HT1080 (cell line): ENCODE measurements at places on chromosomes 5 and 9. TPM values are rescaled to one million over a fixed set of nuclear protein-coding genes. Genes with fewer than 3 reads are reported as not detected.

DNA sequence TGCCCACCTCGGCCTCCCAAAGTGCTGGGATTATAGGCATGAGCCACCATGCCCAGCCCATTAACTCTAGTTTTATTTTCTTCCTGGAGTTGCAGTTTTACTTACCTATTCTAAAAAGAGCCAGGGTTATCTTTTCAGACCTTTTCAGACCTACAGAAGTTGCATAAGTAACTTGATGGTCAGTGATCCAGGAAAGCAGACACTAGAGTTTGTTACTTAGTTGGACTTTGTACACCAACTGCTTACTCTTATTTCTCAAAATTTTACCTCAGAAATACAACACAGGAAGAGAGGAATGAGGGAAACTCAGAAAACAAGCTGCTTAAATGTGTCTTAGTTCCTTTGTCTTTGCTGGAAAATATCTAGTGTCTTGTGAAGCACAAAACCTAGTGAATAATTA lies 25.4 kb downstream of the RAD23B start:
- no peak for DNase-seq

GRCh38 chr5:157761690-157762621 lies 18.4 kb downstream of the LSM11 start:
- peak; percentile 70 for DNase-seq

- DNase-seq = no peak
Measured at GRCh38 chr9:125412166-125412565, 150.5 kb downstream of the GAPVD1 start.

DNA sequence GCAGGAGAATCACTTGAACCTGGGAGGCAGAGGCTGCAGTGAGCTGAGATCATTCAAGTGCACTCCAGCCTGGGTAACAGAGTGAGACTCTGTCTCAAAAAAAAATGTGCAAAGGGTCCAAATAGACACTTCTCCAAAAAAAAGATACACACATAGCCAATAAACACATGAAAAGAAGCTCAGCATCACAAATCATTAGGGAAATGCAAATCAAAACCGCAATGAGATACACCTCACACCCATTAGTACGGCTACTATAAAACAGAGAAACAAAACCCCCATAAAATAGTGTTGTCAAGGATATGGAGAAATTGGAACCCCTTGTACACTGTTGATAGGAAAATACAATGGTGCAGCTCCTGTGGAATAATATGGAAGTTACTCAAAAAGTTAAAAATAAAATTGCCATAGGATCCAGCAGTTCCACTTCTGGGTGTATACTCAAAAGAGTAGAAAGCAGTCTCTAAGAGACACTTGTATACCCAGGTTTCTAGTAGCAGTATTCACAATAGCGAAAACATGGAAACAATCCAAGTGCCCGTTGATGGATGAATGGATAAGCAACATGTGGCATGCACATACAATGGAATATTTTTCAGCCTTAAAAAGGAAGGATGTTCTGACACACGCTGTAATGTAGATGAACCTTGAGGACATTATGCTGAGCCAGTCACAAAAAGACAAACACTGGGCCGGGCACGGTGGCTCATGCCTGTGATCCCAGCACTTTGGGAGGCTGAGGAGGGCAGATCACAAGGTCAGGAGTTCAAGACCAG lies 57.2 kb upstream of the PPARGC1B start:
- no peak for DNase-seq

- DNase-seq = no peak
Measured at GRCh38 chr5:15577831-15578230, 77.9 kb downstream of the FBXL7 start.

DNA sequence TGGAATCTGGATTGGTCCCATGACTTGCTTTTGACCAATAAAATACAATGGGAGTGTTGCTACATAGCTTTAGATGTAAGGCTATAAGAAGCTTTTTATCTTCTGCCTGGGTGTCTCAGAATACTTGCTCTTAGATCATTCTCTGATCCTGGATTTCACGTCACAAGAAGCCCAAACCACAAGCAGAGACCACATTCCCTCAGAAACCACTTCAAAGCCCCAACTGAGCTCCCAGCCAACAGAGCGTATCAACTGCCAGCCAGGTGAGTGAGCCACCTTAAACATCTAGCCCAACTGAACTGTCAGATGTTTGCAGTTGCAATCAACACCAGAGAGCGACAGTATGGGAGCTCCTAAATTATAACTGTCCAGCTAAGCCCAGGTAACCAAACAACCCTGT lies 687.1 kb downstream of the TLE1 start:
- DNase-seq = peak; percentile 76

GRCh38 chr5:115815693-115816225 lies 700 bp downstream of the CDO1 start:
- DNase-seq = no peak

GRCh38 chr5:171032435-171032973 lies 170.7 kb downstream of the RANBP17 start:
- DNase-seq = no peak

DNA sequence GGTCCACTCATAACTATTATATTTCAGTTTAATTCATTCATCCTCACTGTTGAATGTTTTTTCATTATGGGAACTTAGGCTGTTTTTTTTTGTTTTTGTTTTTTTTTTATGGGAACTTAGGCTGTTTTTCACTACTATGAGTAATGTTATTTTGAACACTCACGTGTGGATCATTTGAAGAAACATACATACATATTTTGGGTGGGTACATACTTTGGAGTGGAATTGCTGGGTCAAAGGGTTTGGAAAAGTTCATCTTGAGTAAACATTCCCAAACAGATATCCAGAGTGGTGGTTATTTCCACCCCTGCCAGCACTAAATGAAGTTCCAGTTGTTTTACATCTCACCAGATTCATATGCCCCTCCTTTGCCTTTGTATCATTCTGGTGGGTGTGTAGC lies 584.4 kb downstream of the PSAT1 start:
- no peak for DNase-seq

- no peak for DNase-seq
Measured at GRCh38 chr5:34817558-34818351, 21.2 kb upstream of the TTC23L start.

- peak; percentile 30 for DNase-seq
Measured at GRCh38 chr5:167920589-167920988, 370.9 kb upstream of the WWC1 start.

GRCh38 chr5:39192450-39193160 lies 26.8 kb downstream of the FYB1 start:
- DNase-seq = no peak

DNA sequence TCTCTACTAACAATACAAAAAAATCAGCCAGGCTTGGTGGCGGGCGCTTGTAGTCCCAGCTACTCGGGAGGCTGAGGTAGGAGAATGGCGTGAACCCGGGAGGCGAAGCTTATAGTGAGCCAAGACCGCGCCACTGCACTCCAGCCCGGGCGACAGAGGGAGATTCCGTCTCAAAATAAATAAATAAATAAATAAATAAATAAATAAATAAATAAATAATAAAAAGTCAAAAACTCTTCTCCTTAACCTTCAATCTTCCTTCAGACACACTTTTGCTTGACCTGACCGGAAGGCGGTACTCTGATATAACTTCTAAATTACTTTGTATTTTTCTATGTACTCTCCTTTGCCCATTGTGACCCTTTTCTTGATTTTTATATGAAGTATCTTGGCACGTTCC lies 302.1 kb downstream of the SLF1 start:
- no peak for DNase-seq

GRCh38 chr9:131402738-131403492 lies 9.0 kb downstream of the PRRC2B start:
- peak; percentile 83 for DNase-seq

DNA sequence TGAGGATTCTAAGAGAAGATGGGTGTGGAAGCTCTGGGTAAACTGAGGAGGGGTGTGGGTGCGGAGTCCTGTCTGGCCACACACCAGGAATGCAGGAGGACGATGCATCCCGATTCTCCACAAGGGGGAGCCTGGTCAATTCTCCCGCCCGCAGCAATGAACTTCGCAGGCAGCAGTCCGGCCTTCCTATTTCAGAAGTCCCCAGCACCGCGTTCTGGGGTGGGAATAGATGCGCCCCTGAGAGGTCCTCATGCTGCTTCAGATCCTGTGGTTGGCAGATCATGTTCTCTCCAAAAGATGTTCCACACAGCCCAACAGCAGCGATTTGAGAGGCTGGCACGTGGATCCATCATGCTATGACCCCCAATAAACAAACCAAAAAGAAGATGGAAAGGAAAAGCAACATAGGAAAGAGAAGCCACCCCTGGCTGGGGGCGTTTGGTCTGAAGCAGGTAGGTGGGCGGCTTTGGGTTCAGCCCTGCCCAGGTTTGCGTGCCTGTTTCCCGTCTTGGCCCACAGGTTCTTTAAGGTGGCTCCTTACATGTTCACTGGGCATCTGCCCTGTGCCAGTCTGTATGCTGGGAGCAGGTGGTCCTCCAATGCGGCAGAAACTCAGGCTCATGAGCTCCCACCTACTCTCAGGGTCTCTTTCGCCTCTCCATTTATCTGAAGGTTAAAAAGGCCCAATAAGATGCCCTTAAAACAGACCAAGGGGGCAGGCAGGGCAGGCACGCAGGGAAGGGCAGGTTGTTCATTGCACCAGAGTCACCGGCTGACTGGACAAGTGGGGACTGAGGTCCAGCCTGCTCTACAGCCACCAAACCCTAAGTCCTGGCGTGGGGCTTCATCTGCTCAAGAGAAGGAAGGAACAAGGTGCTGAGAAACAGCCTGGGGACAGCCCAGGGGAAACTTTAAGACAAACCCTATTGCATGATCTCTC lies 171.6 kb downstream of the PAX5 start:
- peak; percentile 21 for DNase-seq

DNA sequence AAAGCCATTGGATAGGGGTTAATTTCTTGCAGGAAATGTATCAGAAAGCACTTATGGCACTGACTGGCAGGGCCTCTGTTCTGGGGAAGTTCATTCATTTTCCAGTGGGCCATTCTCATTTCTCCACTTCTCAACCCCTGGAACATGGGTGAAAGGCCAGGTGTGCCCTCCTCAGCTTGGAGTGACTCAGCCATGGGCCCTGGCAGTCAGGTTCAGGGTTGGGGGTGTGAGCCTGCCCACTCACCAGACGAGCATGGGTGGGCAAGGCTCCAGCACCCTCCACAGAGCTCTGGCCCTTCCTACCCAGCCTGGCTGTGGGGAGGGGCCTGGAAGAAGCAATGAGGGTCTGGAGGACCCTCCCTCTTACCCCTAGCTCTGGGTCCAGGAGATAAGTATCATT lies 174.4 kb downstream of the HSPA4 start:
- DNase-seq = no peak

- DNase-seq = no peak
Measured at GRCh38 chr5:116372931-116373597, 201.6 kb downstream of the SEMA6A start.

GRCh38 chr5:161385027-161385426 lies 161.5 kb downstream of the GABRB2 start:
- no peak for DNase-seq

- DNase-seq = no peak
Measured at GRCh38 chr5:112388074-112388473, 31.0 kb downstream of the EPB41L4A start.

The IL4 gene
- total RNA-seq = not detected in 2 replicates

The BHMT gene
- not detected in 2 replicates for total RNA-seq

The KIF12 gene
- total RNA-seq = not detected in 2 replicates

The ANKRD31 gene
- total RNA-seq = 0.08 and 0.13 TPM in 2 replicates

The PTPRD gene
- total RNA-seq = 9.1 and 9.6 TPM in 2 replicates

The NIM1K gene
- total RNA-seq = 0.02 TPM in 1 of 2 replicates, not detected in the other

The NSG2 gene
- total RNA-seq = not detected in 2 replicates

The LCN9 gene
- total RNA-seq = not detected in 2 replicates

The ZBED3 gene
- 0.60 and 0.76 TPM in 2 replicates for total RNA-seq

The CTNNA1 gene
- 240 and 246 TPM in 2 replicates for total RNA-seq

The C9 gene
- not detected in 2 replicates for total RNA-seq
